Activated naive CD4-positive, alpha-beta T cell treated with anti-CD3 and anti-CD28 coated beads, Interleukin-2, amount 50 U/mL, for 16 hours (primary cell): ENCODE measurements at places on chromosomes 2 and 18.

- no peak for DNase-seq
Observed at GRCh38 chr2:221532641-221533040, 39.5 kb downstream of the EPHA4 start.

- peak; percentile 31 for DNase-seq
Observed at GRCh38 chr18:45621061-45621511, 5.8 kb downstream of the SLC14A2 start.

DNA sequence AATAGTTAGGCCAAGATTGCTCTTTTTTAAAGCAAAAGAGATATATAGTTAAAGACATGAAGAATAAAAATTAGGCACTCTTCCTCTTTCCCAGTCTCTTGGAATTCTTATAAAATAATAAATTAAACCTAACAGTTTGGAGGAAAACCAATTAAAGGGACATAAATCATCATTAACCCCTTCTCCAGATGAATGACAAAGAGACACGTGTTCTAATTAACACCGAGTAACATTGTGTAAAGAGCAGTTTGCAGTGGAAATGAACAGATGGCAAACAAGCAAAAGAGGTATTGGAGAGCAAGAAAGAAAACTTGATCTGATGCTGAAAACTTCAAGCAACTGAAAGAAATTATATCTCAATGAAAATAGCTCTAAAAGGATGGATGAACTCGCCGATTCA is 48.4 kb downstream of the BCL2 start:
- no peak for DNase-seq

- no peak for DNase-seq
Observed at GRCh38 chr2:215019085-215019484, 119.3 kb downstream of the ABCA12 start.

GRCh38 chr2:157839822-157840221 is 36.3 kb downstream of the ACVR1 start:
- DNase-seq = no peak

DNA sequence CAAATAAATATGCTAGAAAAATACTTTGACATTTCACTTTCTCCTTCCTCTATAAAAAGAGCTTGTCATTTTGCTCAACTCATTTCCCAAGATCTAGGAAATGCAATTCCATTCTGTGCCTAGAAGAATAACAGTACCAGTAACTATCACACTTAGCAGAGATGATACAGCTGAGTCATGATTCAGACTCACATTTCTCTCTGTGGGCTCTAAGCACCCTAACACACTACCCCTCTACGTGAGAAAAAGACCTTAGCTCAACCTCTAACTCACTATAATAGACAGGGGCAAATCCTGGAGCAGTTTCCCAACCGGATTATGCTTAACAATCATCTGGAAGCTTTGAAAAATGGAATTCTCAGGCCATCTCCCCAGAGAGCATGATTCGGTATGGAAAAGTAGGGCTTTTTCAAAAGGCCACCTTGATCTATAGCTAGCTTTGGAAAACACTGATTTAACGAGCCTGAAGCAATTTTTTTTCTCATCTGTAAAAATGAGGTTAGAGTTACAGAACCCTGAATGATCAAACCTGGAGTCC is 1312.3 kb upstream of the PIK3C3 start:
- DNase-seq = no peak

GRCh38 chr2:232632904-232633412 is 446 bp upstream of the EFHD1 start:
- no peak for DNase-seq

DNA sequence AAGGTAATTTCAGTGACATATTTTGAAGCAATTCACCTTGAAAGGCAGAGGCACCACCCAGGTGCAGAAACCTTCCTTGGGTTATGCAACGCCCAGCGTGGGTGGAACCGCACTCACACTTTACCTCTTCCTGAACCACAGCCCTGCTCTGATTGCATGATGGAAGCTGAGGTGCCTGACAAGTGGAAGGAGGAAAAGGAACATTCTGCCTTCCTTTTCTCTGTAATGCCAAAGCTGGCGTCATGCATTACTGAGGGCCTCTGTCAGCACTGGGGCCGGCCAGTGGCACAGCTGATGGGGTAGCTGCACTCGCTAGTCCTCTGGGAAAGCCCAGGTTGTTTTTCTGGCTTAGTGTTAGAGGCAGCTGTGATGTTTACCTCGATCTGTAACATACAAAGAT is 266.5 kb downstream of the NEDD4L start:
- DNase-seq = peak; percentile 52

- DNase-seq = no peak
Observed at GRCh38 chr2:128199141-128199540, 108.1 kb downstream of the UGGT1 start.

GRCh38 chr18:72652990-72653593 is 109.0 kb upstream of the CBLN2 start:
- peak; percentile 26 for DNase-seq

GRCh38 chr2:167595839-167596471 is 651.4 kb downstream of the STK39 start:
- DNase-seq = no peak

DNA sequence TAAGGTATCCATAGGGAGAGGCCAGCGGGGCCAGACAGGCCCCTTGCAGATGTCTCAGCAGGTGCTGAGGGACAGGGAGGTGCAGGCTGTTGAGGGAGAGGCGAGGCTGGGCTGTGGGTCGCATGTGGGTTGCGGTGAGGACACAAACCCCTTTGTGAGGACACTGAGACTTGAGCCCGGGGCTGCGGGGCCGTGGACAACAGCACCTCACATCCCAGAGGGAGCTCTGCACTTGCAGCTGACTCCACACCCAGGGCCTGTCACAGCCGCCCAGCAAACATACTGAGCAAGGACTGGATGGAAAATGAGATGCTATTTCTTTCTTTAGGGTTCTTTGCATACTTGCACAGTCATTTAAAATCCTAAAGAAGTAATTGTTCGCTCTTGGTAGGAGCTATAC is 95.3 kb upstream of the NFATC1 start:
- DNase-seq = no peak

DNA sequence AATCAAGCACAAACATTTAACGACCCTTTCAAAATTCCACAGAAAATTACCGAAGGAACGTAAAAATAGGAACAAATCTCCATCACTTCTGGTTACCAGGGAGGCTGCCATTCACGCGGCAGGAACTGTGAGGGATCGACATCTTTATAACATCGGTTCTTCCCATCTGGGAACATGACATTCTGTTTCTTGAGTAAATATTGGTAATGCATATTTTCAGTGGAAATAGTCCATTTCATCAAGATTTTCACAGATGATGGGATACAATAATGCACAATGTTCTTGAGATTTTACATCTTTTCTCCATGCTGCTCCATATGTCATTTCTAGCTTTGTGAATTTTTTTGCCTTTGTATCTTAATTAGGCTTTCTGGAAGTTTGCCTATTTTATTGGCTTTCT is 10.0 kb downstream of the ADD2 start:
- no peak for DNase-seq

- DNase-seq = no peak
Observed at GRCh38 chr2:76977846-76978727, 544.1 kb downstream of the LRRTM4 start.

GRCh38 chr18:76493213-76494161 is 1.6 kb downstream of the ZNF516 start:
- DNase-seq = peak; percentile 36
